ENCODE measurements at places on chromosomes 11 and 22.
A peak's percentile ranks its signal among the peaks of the same experiment; 100 is the strongest.

GRCh38 chr11:35911013-35911412 lies 32.8 kb upstream of the LDLRAD3 start:
- DNase-seq, result no peak

DNA sequence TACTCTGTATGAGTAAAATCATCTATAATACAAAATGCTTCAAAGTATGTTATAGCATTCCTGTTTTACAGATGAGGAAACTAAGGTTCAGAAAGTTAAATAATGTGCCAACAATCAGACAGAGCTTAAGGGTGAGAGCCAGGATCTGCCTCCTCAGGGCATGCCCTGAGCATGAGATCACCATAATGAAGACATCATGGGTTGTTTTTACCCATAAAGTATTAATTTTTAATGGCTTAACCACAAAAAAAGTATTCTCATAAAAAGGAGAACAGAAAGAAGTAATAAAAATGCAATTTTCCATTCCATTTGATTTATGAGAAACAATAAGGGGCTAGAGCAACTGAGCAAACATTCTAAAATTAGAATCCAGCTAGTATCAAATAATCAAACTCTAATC lies 534.3 kb upstream of the ARHGAP42 start:
- no peak for DNase-seq

DNA sequence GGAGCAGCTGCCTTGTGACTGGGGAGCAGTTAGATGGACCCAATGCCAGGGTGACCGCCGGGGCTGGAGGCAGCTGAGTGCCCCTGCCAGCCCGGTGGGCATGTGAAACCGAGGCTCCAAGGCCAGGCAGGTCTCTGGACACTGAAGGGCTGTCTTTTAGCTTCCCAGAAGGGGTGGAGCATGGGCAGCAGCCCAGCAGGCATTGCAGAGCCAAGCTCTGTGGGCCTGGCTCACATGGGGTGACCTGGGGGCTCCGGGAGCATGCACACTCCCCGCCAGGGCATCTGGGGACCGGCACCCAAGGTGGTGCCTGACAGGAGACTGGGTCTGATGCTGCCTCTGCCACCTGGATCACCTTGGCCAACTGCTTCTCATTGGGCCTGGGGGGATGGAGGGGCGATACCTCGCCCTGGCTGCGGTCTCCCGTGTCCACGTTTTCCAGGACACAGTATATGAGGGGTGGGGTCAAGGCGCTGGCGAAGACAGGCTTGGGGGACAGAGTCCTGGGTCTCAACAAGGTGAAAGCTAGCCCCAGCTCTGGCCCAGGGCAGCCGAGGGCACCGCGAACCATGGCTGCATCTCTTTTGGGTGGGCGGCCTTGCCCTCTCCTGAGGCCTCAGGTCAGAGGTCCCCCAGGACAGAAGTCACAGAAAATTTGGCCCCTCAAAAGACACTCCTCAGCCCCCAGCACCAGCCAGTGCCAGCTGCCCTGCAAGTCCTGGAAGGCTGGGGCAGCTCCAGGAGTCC lies 3.5 kb downstream of the INS start:
- no peak for DNase-seq

DNA sequence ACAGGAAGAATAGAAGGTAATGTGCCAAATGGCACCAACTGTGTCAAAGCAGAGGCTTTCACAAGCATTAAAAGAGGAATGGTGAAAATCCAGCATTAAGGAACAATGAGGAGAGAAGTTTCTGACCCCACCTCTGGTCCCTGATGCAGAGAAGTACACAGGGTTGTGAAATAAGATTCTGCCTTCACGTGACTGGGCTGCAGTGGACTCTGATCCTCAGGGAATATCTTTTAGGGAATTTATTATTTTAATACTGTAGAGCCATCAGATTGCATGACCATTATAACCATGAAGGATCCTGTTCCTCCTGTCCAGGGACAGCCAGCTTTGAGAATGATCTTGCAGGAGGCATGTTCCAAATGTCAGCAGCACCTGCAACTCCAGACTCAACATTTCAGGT lies 74.4 kb upstream of the FAR1 start:
- no peak for DNase-seq

DNA sequence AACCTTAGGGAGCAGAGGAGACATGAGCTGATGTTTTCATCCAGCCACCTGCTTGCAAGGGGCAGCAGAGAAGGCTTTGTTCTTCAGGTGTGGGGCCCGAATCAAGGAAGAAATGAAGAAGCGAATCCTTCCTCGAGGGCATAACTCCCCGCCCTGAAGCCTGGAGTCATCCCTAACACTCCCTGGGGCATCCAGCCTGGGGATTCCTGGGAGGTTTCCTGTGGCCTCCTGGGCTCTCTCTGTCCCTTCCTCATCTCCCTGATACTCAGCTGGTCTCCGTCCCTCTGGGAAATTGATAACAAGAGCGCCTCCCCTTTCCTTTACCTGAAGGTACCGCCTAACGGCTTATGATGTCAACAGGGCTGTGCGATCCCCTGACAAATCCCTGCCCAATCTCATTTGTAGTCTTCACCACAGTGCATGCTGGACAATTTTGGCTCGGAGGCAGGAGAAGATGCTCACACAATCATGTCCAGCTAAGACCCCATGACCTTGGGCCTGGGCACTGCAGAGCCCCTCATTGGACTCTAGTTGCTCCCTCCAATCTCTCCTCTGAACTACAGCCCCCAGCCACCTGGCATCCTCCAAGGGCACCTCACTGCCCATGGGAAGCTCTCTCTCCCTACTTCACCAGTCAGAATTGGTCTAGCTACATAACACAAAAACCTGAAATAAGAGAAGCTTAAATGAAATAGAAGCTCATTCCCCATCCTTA lies 80.6 kb upstream of the RTL6 start:
- DNase-seq, result no peak

DNA sequence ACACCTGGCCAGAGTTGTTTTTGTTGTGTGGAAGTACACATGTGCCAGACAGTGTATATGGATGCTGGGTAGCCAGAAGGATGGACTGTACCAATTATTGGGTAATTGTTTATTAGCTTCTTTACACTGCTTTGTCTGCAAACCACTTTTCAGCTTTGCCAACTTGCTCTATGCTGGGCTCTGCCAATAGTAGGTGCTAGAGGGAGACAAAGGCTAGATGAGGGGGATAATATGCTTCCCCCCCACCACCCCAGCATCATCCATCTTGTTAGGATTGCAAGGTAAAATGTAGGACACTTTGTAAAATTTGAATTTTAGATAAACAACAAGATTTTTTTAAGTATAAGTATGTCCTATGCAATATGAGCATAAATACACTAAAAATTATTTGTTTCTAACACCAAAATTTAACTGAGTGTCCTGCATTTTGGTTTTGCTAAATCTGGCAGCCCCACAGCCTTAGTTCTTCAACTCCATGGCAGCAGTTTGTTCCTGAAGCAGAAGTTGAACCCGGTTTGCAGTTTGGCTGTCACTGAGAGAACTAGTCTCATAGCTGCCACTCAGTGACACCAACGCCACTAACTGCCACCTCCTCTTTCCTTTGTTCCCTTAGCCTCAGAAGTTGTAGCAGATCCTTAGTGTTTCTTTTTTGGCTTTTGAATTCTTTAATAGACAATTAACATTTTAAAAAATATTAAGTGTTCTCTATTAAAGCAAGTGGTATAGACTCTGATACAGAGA lies 78.8 kb downstream of the CCDC81 start:
- no peak for DNase-seq

DNA sequence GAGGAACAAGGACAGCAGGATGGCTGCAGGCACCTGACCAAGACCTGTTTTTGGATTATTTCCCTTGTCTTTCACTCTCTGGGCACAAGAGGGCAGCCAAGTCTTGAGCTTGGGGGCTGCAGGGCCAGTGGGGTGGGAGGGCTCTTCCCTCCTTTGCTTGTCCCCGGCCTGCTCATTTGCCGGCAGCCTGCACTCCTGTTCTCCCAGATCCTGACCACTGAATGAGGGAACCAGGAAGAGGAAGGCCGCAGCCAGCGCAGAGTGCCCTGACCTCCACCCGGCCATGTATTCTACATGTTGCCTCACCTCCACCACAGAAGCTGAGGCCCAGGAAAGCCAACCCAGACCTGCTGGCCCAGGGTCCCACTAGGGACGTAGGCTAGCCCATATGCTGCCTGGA lies 15.5 kb upstream of the NNMT start:
- DNase-seq, result peak; percentile 58

DNA sequence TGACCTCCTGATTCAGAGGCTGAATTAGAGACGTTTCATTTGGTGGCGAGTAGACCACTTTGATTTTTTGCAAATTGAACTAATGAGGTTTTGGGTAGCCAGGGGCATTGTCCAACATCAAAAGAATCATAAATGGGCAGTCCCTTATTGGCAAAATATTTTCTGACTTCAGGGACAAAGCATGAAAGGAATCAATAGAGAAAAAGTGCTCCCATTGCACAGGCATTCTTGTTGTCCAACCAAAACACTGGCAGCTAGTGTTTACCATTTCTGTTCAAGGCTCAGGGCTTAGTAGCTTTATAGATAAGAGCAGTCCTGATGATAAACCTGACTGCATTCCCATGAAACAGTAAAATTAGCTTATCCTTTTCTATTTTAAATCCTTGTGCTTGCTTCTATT lies 6.4 kb upstream of the CARD16 start:
- DNase-seq, result no peak

DNA sequence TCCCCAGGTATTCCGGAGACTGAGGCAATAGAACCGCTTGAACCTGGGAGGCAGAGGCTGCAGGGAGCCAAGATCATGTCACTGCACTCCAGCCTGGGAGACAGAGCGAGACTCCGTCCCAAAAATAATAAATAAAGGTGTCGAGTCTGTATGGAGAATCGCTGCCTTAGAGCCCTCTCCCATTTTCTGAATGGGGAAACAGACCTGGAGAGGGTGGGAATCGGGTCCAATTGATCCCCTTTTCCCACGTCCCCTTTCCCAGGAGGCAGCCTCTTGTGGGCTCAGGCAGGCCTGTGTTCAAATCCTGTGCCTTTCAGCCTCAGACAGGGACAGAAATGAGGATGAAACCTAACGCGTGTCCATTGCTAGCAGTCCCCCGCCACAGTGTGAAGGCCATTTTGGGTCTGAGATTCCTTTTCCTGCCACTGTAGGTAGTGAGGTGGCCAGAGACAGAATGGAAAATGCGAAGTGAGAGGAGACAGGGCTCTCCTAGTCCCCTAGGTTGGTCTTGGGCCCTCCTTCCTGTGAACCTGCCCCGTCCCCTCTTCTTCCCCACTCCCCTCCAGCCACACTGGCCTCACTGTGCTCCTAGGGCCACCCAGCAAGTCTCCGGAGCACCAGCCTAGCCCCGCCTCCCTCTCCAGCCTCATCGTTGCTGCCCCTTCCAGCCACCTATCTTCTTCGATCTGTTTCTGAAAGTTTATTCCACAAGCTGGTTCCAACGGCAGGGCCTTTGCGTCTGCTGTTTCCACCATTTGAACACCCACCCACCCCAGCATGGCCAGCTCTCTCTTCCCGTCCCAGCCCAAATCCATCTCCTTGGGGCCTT lies 2.7 kb upstream of the POLDIP3 start:
- no peak for DNase-seq

- peak; percentile 33 for DNase-seq
Observed at GRCh38 chr11:9862981-9863380, 199.1 kb downstream of the SWAP70 start.

- peak; percentile 71 for DNase-seq
Observed at GRCh38 chr11:65315204-65315865, 669 bp downstream of the CDC42EP2 start.

- peak; percentile 71 for DNase-seq
Observed at GRCh38 chr11:46315033-46315738, 32.1 kb upstream of the DGKZ start.

DNA sequence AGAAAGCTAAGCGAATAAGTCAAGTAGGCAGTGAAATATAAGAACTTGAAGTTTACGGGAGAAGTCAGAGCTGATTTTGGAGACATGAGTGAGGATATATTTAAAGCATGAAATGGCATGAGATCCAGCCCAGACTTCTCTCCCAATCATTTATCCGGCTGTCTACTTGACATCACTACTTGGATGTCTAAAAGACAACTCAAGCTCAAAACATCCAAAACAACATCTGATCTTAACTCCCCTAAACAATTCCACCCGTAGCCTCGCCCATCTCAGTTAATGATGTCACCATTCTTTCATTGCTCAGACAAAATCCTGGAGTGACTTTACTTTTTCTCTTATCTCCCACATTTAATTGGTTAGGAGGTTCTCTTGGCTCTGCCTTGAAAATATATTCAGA lies 44.5 kb downstream of the WEE1 start:
- DNase-seq, result no peak

- no peak for DNase-seq
Observed at GRCh38 chr11:102269927-102270326, 47.4 kb upstream of the BIRC3 start.

DNA sequence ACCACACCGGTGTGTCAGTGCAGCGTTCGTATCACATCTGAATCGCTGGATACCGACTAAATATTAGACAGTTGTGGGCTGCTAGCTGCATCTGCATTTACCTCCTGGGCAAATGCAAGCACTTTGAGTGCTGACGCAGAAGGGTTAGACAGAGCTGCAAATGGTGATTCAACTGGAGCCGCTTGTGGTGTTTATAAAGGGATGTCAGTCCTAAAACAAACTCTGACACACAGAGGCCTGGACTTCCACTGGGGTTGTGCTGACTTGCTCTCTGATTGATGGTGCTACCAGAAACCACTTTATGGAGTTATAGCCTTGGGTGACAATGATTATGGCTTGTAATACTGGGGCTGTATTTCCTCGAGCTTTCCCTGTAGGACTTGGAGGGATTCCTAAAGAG lies 374.4 kb downstream of the NTM start:
- no peak for DNase-seq

DNA sequence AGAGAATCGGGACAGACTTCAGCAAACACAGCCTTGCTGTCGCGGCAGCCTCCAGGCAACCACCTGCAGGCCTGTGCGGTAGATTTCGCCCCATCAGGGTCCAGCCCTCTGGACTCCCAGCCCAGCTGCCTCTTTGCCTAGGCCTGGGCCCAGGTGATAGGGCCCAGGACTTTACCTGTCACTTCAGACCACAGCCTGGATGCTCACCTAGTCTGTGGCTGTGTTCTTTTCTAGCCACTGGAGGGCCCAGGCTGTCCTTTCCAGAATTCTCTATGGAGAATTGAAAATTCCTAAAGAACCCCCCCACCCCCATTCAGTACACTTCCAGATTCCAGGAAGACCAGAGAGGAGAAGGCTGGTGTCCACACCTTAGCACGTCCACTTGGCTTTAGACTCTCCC lies 30.6 kb upstream of the RAB1B start:
- DNase-seq, result no peak

DNA sequence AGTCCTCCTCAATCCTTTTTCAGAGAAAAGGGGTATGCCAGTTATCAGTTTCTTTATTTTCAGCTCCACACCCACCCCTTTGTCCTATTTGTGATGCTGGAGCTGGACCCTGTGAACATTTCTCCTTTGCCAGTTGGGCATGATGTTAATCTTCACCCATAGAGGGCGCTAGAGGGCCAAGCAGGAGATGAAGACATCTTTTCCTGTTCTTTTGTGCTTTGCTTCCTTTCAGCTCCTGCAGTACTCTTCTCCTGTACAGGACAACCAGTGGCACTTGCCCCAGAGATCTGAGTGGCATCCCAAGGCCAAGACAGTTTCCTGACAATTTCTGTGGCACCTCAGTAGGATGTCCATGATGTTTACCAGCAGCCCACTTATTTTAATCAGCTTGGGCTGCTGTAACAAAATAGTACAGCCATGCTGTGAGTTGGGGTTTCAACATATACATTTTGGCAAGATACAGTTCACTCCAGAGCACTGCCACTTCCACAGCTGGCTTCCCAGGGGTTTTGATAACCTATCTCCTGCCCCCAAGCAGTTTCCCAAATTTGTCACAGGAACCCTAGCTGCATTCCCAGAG lies 4.6 kb downstream of the SAA2 start:
- peak; percentile 65 for DNase-seq

GRCh38 chr22:31577711-31578110 lies 81.4 kb downstream of the SFI1 start:
- peak; percentile 98 for DNase-seq

- DNase-seq, result no peak
Observed at GRCh38 chr11:122313581-122313980, 197.6 kb upstream of the BLID start.

Data from cerebellar cortex (tissue), 1 donor.